ENCODE measurements at places on chromosomes 4 and X.

- DNase-seq = no peak
Observed at GRCh38 chrX:136397001-136397400, 90.7 kb upstream of the BRS3 start.

- no peak for DNase-seq
Observed at GRCh38 chr4:33941854-33942253, 2302.5 kb downstream of the ARAP2 start.

DNA sequence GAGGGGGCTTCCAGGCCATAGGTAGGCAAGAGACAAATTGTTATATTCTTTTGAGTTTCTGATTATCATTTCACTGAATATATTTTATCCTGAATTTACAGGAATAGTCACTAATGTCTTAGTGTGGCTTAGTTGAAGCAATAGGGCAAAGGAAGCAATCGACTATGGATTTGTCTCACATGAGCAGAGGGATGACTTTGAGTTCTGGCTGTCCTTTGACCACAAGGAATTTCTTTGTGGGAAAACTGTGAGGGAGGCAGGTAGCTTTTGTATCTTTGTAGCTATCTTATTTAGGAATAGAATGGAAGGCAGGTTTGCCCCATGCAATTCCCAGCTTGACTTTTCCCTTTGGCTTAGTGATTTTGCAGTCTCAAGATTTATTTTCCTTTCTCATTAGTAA lies 207.3 kb upstream of the ANXA10 start:
- no peak for DNase-seq

GRCh38 chrX:71859637-71860036 lies 51.0 kb upstream of the NHSL2 start:
- no peak for DNase-seq

DNA sequence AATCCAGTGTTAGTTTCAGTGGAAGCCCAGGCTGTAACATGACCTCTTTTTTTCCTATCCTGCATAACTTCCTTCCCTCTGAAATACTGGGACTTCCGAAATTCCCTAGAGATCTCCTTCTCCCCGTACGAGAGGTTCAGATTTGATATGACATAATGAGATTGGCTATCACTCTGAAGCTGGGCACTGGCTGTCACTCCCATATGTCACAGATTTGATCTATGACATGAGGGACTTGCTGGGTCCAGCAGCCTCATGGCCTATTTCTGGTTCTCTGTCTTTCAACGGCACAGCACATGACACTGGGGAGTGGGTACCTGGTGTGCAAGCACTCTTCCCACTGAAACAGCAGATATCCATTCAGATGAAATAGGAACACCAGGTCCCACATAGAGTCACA lies 36.7 kb downstream of the PF4 start:
- no peak for DNase-seq

DNA sequence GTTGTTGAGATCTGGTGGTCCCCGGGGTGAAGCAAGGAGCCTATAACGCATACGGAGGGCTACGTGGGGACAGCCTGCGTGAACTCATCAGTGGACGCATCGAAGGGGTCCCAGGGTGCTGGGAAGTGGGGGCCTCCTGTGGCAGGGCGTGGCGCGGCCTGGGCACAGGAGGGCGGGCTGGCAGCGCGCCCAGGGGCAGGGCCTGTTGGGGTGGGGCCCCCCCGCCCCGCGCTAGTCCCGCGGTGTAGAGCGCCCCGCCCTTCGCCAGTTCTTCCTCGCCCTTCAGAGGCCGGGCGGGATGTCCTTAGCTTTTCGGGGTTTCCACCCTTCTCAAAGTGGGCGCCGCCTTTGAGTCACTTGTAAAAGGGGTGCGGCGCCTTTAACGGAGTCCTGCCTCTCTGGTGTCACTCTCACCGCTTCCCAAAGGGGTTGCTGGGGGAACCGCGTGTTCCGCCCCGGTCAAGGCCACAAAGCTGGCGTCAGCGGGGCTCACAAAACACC lies 632 bp downstream of the PLP2 start:
- DNase-seq = no peak

All from fibroblast of skin of left biceps (primary cell).